HT1080 (cell line): ENCODE measurements at places on chromosomes 6 and 20. TPM values are rescaled to one million over a fixed set of nuclear protein-coding genes. Genes with fewer than 3 reads are reported as not detected.

NKX2-4 gene
- 1.8 and 3.1 TPM in 2 replicates for total RNA-seq

- no peak for DNase-seq
These were observed 82.2 kb upstream of the CDH4 start for GRCh38 chr20:61169874-61170273.

DNA sequence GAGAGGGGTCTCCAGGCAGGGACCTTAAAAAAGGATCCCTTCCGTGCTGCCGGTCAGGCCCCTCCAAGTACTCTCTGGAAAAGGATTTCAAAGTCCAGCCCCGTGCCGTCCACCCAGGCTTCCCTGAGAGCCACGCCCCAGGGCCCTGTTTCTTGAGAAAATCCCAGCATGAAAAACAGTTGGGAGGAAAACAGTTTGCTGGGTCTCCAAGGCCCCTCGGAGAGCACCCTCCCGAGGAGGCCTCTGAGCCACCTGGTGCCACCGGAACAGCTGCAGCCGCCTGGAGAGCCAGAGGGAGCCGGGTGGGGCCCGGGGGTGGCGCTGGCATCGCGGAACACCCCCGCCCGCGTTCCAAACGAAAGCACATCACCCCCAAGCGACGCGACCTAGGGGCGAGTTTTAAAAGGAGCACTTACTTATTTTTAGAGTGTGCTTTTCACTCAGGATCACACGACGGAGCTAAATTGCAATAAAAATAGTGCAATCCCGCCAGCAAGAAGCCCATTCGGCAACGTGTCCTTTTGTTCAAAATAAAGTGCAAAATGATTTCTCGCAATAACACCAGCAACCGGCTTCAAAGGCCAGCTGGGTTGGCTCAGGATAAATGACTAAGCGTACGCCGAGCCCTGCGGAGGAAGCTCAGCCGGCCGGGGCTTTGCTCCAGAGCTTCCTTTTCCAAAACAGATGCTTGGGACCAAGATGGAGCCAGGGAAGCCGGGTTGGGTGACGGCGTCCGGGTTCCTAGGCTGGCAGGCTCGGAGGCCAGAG, 64.2 kb downstream of the YTHDF1 start:
- DNase-seq = no peak

SPATA25 gene
- total RNA-seq = 0.33 and 0.34 TPM in 2 replicates

PGBD1 gene
- 6.1 and 6.2 TPM in 2 replicates for total RNA-seq

DNA sequence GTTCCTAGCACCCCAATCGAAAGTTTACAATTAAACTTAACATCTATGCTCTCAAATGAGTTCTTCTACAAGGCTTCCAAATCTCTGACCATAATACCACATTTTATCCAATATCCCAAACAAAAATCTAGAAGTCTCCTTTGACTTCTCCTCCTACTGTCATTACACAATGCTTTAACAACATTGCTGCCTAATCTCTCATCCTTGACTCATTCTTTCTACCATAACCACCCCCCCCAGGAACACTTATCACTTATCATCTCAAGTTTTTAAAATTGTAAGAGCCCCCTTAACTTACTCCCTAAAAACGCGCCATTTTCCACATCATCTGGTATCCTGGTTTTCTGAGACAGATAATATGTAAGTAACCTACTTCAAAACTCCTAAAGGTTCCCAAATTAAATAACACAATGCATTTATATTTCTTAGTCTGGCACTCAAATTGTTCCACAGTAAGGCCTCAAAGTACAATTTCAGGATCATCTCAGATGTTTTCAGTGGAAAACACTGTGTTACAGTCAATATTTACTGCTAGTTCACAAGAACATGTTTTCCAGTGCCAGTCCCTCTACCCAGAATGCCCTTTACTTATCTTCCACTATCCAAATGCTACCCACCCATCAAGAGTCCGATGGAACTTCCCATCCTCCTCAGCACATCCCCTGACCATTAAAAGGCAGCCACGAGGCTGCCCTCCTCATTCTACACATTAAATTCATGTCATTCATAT, 308.2 kb upstream of the THEMIS start:
- DNase-seq = peak; percentile 64

GRCh38 chr6:145756170-145756662, 20.9 kb upstream of the EPM2A start:
- peak; percentile 66 for DNase-seq

DNA sequence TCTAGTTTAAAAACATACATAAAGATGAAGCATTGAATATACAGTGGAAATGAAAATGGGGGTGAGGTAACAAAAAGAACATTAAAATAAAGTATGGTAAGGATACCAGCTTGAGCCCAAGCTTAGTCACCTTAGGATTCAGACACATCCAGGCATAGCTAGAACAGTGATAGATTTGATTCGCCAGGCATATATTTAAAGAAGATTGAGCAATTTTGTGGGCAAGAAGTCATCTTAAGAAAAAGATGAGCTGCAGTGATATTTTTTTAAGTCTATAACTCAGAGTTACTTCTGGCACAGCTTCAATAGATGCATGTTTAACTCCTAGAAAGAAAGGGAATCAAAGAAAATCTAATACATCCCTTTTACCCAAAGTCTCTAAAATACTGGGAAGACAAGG, 97.9 kb downstream of the BMP5 start:
- peak; percentile 31 for DNase-seq

PKHD1 gene
- not detected in 2 replicates for total RNA-seq

GRCh38 chr6:131791476-131791875, 16.3 kb upstream of the ENPP1 start:
- no peak for DNase-seq

DNA sequence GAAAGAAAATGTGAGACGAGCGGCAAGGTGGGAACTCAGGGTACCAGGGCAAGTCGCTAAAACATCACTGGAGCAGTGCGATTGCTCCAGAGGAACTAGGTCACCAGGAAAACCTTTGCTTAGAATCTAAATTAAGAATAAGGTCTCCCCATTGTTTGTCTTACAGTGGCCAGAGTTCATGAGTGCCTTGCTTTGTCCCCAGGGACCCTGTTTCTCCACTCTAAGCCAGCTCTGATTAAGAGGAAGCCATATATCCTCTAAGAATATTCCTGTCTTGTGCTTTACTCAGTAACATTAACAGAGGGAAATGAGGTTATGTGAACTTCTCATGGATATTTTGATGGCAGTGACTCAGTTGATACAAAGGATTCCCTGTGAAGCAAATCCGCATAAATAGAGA, 305.8 kb downstream of the CD83 start:
- DNase-seq = no peak

DNA sequence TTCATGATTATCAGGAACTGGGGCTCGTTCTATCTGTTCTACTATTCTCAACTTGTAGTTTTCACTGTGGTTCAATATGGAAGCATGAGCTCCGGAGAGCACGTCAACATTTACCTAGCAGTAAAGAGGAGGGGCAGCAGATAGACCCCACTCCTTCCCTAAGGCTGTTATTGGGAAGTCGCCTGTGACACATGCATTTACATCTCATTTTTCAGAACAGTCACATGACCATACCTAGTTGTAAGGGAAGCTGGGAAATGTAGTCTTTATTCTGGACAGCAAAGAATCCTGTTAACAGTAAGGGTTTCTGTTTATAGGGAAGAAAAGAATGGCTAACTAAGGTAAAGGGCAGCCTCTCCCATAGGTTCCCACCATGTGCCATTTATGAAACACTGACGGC, 158.3 kb downstream of the ZFP64 start:
- peak; percentile 42 for DNase-seq

DNA sequence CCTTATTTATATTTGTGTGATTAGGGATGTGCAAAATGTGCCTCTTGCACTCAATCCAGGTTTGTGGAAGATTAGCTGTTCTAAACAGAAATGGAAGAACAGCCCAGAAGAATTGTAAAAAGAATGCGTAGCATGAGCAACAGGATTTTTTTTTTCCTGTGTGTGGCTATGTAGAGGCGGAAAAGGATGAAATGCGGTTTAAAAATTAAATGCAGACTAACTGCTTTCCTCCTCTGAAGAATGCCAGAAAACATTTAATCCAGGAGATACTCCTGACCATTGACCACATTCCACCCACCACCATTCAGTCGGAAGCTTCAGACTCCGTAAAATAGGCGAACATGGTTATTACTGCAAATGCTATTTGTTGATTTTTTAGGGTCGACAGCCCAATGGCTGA, 83.4 kb downstream of the BMP6 start:
- DNase-seq = no peak

DNA sequence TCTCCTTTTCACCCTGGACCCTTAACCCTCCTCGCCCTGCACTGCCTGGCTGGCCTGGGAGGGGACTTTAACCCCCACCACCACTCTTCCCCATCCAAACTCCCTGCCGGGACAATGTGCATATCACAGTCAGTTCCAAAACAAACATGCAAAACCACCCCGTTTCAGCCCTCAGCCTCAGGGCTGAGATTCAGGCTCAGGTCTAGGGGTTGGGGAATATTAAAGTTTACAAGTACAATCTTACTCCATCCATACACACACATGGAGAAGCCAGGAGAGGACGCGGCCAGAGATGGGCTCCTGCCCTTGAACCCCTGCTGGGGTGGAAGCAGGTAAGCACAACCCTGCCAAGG, 534 bp downstream of the KIAA1755 start:
- no peak for DNase-seq

DNA sequence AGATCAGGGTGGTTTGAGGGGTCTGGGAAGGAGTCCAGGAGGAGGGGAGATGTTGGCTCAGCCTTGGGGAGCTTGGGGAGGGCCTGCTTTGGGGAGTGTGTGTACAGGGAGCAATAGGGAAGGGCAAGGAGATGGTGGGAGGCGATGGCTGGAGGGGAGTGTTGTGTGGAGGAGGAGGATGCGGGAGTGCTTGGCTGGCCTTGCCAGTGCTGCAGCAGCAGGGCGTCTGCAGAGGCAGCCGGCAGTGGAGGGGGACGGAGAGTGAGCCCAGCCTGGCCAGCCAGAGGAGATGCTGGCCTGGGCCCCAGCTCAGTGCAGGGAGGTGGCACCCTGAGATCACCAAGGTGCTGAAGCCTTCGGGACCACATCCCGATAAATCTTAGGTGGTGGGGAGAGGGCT, 3.9 kb downstream of the IP6K3 start:
- no peak for DNase-seq

DNA sequence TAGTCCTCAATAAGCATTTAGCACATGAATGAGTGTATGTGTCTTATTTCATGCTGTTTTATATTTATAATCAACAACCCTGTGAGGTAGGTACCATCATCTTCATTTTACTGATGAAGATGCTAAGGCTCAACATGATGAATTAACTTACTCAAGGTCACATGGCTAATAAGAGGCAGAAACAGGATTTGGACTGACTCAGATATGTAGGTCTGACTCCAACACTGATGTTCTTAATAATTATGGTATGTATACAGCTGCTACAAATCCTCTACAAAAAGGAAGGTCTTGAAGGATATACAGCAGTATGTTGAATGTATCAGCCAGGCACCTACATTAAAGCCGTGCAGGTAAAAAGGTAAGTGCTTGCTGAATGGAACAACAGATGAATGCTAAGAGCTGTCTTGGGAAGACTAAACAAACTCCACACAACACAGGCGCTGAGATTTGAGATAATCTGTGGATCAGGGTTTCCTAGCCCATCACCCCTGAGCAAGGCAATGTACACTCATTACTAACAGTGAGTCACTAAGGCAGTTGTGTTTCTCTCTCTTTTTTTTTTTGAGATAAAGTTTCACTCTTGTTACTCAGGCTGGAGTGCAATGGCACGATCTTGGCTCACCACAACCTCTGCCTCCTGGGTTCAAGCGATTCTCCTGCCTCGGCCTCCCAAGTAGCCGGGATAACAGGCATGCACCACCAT, 31.9 kb downstream of the TTI1 start:
- peak; percentile 83 for DNase-seq

TDRD6 gene
- not detected in 2 replicates for total RNA-seq
